ENCODE measurements at places on chromosomes 5 and 9.

GRCh38 chr5:91390268-91390667, 7.2 kb upstream of the ARRDC3 start:
- no peak for DNase-seq

DNA sequence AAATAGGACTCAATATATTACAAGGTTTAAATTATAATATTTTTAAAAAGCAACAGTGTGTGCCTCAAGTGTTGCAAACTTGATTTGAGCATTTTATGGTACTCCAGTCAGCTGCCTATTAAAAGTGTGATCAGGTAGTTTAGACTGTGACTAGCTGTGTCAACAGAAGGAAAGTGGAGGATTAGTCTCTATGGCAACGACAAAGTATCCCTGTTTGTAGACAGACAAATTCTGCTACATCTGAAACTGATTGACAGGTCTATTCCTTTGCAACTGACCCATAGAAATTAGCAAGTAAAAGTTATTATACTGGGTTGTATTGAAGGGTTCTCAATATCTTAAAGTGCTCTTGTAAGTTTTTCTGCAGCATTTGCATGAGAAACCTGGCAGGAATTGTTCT, 249.8 kb upstream of the ARRDC3 start:
- peak; percentile 79 for DNase-seq

GRCh38 chr5:150520747-150521521, 13.0 kb downstream of the NDST1 start:
- no peak for DNase-seq

- DNase-seq: peak; percentile 98
These were observed 54.7 kb upstream of the SIMC1 start for GRCh38 chr5:176183321-176184074.

GRCh38 chr5:179413086-179413690, 67.9 kb upstream of the ADAMTS2 start:
- no peak for DNase-seq
